ENCODE measurements at places on chromosomes 6 and 20. TPM values are rescaled to one million over a fixed set of nuclear protein-coding genes. Genes with fewer than 3 reads are reported as not detected.

GRCh38 chr20:32162351-32162750 is 45.2 kb downstream of the PLAGL2 start:
- no peaks in the 10 kb centered on the region for H3K27me3 ChIP-seq
- H3K36me3 ChIP-seq: peaks cover 86% of the 10 kb centered on the region
- H3K4me1 ChIP-seq: no peaks in the 10 kb centered on the region

GRCh38 chr6:10852361-10852960 is 14.1 kb upstream of the MAK start:
- no peaks in the 10 kb centered on the region for H3K27me3 ChIP-seq
- H3K27ac ChIP-seq: no peak overlapping the region
- H3K4me1 ChIP-seq: no peaks in the 10 kb centered on the region
- no peak for DNase-seq
- no peak overlapping the region for H3K4me3 ChIP-seq

GRCh38 chr20:57128044-57128757 is 138.2 kb downstream of the BMP7 start:
- no peaks in the 10 kb centered on the region for H3K36me3 ChIP-seq
- H3K27me3 ChIP-seq: no peaks in the 10 kb centered on the region
- H3K4me3 ChIP-seq: no peak overlapping the region

DNA sequence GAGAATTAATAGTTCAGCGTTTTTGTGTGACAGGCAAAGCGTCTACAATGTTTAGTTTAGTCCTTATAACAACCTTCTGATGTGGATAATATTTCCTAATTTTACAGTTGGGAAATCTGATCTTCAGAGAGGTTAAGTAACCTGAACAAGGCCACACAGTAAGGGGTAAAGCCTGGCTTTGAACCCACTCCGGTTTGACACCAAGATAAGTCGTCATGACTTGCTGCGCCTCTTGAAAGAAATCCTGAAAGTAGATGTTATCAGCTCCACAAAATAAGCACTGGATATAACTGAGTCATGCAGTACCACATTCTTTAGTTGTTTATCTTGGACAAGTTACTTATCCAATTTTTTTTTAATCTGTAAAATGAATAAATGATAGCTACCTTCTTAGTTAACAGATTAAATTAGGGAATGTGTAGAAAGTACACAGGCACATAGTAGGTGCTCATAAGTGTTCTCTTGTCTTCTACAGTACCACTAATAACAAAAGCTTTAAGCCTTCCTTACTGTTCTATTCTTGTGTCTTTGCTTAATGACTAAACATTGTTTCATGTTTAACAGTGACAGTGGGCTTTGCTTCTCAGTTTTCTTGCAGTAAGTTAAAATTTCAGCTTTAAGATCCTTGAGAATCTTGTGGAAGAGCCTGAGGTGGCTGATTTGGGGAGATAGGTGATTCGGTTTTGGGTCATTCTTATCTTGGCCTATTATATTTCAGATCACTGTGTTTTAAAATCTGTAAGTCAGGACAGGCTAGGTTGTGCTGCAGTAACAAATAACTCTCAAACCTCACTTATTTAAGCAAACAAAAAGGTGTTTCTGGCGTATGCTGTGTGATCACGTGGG is 2.1 kb downstream of the HIVEP1 start:
- H3K27me3 ChIP-seq: no peaks in the 10 kb centered on the region
- no peak overlapping the region for H3K4me3 ChIP-seq
- DNase-seq: no peak

- DNase-seq: no peak
- H3K4me3 ChIP-seq: no peak overlapping the region
- H3K36me3 ChIP-seq: no peaks in the 10 kb centered on the region
Observed at GRCh38 chr20:8571611-8572010, 439.5 kb downstream of the PLCB1 start.

- H3K36me3 ChIP-seq: no peaks in the 10 kb centered on the region
- H3K4me1 ChIP-seq: peaks cover 11% of the 10 kb centered on the region
- no peak for DNase-seq
- H3K4me3 ChIP-seq: no peak overlapping the region
Observed at GRCh38 chr6:132087391-132087790, 136.2 kb upstream of the CCN2 start.

DNA sequence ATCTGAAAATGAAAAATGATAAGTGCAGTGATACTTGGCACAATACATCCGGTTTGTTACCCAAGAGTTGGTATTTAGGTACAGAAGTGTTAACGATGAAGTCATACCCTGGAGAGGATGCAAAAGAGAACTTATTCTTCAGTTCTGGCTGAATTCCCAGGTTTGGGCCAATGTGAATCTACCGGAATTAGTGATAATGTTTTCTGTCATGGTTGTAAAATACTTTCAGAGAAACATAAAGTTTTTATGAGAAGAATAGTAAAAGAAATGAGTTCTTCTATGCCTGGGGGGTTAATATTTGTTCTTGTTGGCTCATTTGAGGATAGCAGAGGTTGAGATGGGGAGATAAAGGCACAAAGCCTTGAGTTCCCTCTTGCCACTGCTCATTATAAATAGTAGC is 509.9 kb upstream of the POU3F2 start:
- H3K36me3 ChIP-seq: no peaks in the 10 kb centered on the region
- no peak overlapping the region for H3K4me3 ChIP-seq
- H3K27ac ChIP-seq: no peak overlapping the region

- H3K27me3 ChIP-seq: no peaks in the 10 kb centered on the region
- peaks cover 9% of the 10 kb centered on the region for H3K36me3 ChIP-seq
- no peak overlapping the region for H3K4me3 ChIP-seq
- H3K27ac ChIP-seq: peak overlapping the region; percentile 2
- peaks cover 30% of the 10 kb centered on the region for H3K4me1 ChIP-seq
Observed at GRCh38 chr6:22025468-22026163, 271.2 kb downstream of the PRL start.

DOP1A gene
- 25.4 TPM for total RNA-seq

BYSL gene
- total RNA-seq: 9.2 TPM

BNIP5 gene
- not detected for total RNA-seq
